ENCODE measurements at places on chromosomes 3 and 15. TPM values are rescaled to one million over a fixed set of nuclear protein-coding genes. Genes with fewer than 3 reads are reported as not detected.
A peak's percentile ranks its signal among the peaks of the same experiment; 100 is the strongest.

DNA sequence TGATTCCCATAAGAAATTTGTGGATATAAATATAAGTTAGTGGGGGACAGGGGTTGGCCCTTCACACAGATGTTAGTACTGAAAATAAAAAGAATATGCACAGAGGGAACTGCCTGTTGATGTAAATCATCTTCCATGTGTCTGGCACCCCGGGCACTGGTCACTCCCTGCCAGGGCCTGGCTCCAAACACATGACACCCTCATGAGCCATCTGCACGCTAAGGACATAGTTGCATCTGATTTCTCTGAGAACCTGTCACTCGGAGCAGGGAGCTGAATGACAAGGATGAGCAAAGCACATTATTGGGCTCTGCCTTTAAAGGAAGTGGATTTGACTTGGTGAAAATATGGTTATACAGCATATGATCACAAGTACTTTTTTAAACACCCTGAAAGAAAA is 66.2 kb upstream of the TSC22D2 start:
- DNase-seq = no peak

Gene ZIC1
- total RNA-seq = not detected

DNA sequence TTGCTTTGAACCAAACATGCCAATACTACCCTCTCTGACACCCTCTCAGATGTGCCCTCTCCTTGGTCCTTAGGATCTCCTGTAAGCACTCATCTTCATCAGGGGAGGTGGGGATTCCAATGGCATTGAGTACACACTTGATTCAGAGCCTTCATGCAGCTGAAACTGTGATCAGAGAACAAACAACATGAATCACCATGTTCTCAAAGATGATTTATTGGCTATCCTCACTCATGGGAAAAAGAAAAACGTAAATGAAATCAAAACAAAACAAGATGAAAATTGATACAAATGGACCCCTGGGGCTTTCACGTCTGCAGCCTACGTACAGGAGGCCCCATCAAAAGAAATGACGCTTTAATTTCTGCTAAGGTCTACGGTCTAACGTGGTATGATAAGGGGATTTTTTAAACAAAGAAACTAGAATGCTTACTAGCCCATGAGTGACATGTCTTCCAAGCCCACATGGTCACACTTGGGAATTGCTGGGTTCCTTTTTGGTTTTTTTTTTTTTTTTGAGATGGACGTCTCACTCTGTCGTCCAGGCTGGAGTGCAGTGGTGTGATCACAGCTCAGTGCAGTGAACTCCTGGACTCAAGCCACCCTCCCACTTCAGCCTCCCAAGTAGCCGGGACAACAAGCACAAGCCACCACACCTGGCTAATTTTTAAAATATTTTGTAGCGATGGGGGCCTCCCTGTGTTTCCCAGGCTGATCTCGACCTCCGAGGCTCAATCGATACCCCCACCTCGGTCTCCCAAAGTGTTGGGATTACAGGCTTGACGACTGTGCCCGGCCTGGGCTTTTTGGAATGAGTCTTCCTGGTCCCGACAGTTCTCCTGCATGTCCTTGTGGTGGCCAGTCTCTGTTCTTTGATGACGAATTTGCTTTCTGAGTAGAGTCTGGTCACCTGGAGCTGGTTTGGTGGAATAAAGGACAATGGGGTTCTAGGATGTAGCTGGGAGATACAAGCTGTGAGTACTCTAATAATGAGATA is 202.6 kb downstream of the XXYLT1 start:
- DNase-seq = peak; percentile 36

Gene RAB5A
- total RNA-seq = 61.2 TPM

- DNase-seq = no peak
Observed at GRCh38 chr3:161358488-161358887, 12.8 kb downstream of the SPTSSB start.

DNA sequence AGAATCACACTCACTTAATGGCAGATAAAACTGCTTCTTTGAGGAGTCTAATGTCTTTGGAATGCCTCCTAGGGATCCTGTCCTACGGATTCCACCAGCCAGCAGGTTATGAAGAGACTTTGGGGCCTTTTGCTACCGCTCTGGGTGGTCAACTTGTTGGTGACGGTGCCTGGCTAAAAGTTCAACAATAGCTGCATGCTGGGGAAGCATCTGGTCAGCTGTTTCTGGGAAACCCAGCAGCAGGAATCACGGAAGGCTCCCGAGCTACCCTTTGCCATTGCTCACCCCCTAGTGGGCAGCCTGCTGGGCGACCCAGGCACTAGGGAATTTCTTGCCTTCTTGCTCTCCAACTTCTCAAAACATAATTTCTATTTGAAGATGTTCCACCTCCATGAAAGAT is 263.3 kb downstream of the NEK10 start:
- no peak for DNase-seq

GRCh38 chr3:124450366-124450765 is 279.9 kb upstream of the UMPS start:
- no peak for DNase-seq

- DNase-seq = no peak
Observed at GRCh38 chr3:14845826-14846225, 27.1 kb downstream of the FGD5 start.

DNA sequence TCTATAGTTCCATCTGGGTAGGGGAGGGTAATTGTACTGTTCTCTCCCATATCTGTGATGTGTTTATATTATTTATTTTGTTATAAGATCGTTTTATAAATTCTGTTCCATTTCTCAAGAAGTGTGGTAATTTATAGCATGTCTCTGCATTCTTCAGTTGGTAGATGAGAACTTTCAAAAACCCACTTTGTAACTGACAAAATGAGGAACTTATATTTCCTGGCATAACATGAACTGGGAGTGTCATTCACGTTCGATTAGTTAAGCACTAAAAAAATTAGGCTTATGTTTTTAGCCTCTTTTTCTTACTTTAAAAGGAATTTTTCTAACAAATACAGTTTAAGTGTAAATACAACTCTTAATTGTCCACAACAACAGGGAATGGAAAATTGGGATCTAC is 230.8 kb downstream of the CGGBP1 start:
- no peak for DNase-seq

Gene TP63
- total RNA-seq = 0.67 TPM
